ENCODE measurements at places on chromosomes 11 and 22.

GRCh38 chr11:76955459-76956114 is 78.6 kb upstream of the B3GNT6 start:
- DNase-seq: no peak

- DNase-seq: no peak
Measured at GRCh38 chr22:50274311-50274710, 4.1 kb upstream of the MAPK11 start.

GRCh38 chr11:64990222-64990923 is 6.4 kb downstream of the BATF2 start:
- DNase-seq: no peak

GRCh38 chr11:96306933-96307775 is 35.8 kb downstream of the MAML2 start:
- DNase-seq: no peak

DNA sequence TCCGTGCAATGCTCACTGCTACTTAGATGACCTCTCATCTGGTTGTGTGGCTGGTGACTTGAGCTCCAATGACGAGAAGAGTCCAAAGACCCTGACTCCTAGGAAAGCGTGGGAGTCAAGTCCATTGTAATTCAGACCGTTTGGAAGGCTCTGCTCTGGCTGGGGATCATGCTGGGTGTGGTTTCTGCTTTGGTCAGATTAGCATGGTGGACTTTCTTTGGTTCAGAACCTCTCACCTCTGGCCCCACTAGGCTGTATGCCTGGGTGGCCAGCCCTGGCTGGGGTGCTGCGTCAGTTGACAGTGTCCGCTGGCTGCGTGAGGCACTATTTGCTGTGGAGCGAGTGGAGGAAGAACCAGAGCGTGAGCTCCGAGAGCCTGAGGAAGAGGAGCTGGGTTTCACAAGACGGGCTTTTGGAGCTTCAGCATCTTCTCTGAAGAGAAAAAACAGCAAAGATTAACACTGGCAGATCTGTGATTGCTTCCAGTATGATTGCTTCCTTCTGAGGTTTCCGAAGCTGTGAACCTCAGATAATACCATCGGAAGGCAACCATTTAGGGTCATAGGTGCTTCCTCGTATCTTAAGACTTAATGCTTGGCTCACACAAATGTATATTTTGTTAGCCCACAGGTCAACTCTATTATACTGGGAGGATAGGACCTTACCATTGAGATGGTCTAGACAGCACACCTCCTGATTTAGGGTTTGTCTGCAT is 11.6 kb upstream of the HSPA8 start:
- DNase-seq: no peak

DNA sequence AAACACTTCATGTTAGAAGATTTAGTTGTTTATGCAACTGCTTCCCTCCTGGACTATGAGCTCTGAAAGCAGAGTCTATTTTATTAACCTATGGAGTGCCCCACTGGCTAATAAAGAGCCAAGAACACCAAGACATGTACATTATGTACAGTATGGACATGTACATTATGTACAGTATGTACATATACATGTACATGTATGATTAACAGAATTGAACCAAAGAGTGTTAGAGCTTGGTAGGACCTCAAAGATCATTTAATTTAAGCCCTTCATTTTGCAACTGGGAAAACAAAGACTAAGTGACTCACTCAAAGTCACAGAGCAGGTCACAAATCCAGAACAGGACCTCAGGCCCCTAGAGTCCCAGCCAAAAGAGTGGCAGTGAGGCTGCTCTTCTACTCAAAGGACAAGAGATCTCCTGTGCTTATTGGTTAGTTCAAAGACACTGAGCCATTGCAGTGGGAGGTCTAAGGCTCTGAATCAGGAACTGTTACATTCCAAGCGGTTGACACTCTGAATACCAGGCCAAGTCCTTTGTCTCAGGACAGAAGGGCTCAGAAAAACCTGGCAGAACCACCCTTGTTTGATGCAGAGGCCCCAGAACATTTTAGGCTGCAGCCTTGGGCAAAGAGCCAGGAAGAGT is 103.8 kb downstream of the FAM168A start:
- no peak for DNase-seq

DNA sequence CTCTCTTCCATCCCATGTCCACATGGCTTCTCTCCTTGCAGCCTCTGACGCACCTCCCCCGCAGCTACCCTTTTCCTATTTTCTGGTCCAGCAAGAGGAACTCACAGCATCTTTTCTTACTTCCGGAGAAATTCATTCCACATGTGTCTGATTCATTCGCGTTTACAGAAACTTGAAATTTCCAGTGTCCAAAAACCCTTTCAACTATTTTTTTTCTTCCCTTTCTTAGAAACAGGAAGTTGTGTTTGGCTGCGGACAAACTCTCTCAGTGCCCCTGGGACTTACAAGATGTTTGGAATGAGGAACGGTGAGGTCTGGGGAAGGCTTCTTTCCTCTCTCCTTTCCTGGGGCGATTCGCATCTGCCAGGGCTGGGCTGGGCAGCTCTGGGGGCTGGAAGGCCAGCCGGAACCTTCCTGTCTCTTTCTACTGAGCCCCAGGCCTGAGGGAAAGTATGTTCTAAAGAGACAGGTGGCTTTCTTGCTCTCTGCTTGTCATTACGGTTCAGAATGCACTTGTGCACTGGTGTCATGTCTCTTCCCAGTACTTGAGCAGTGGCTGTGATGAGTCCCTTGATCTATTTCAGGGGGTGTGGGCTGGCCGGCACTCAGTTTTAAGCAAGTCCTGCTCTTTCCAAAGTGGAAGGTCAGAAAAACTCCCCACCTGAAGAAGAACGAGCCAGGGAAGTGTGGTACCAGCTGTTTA is 27.5 kb downstream of the ADAMTS8 start:
- no peak for DNase-seq

- DNase-seq: no peak
Measured at GRCh38 chr11:96112192-96113128, 188.6 kb upstream of the MTMR2 start.

GRCh38 chr11:128422576-128423370 is 164.6 kb downstream of the ETS1 start:
- DNase-seq: no peak

- no peak for DNase-seq
Measured at GRCh38 chr11:10076458-10077141, 217.4 kb downstream of the SBF2 start.

DNA sequence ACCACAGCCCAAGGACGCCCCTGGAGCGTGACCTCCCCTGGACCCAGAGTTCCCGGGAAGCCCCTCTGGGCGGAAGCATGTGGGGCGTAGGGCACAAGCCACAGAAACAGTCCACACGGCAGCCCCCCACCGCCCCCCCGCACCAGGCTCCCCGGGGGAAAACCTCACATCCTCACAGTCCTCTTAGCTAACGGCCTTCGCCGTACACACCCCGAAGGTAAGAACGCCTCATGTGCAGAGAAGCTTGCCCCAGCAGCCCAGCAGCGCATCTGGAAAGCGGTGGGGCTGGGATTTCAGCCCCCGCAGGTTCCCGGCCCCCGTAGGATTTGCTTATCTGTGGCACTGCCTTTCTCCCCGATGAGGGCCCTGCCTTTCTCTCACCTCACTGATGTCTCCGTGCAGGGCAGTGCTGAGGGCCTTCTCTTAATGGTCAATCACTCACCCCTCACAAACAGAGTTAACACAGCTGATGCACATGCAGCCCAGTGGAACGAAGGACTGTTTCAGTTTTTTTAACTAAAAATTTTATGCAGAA is 309.2 kb downstream of the BRD1 start:
- DNase-seq: no peak

DNA sequence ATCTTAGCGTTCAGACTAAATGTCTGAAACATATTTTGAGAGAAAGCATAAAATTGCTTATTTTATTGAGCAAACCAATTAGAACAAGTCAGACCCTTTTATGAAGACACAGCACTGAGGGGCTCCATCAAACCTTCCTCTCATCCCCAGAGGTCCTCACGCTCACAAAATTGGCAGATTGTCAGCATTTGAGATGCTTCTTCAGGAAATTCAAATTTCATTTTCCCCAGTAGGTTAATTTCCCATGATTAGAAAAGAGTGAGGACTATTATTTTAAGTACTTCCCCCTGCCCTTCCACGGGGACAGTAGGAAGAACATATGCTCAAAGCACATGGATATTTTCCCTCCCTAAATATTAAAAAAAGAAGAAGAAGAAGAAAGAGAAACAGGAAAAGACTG is 851.8 kb downstream of the BRD1 start:
- no peak for DNase-seq

Measured in NCI-H2029 treated with DMSO at 0.1 percent for 48 hours (cell line).